Fibroblast of lung (primary cell): ENCODE measurements at places on chromosomes 2 and 18. TPM values are rescaled to one million over a fixed set of nuclear protein-coding genes. Genes with fewer than 3 reads are reported as not detected.

- DNase-seq: no peak
- no peaks in the 10 kb centered on the region for H3K36me3 ChIP-seq
- H3K4me1 ChIP-seq: no peaks in the 10 kb centered on the region
- no peaks in the 10 kb centered on the region for H3K27me3 ChIP-seq
These were observed 19.1 kb upstream of the CYTIP start for GRCh38 chr2:157463002-157463401.

- DNase-seq: no peak
- peaks cover 2% of the 10 kb centered on the region for H3K4me1 ChIP-seq
- H3K4me3 ChIP-seq: no peak overlapping the region
These were observed 39.5 kb downstream of the SPATS2L start for GRCh38 chr2:200345975-200346374.

Gene CCDC121
- total RNA-seq: 1.8 and 2.0 TPM in 2 replicates

Gene HOXD8
- total RNA-seq: not detected in 2 replicates

Gene FSIP2
- total RNA-seq: 0.26 and 1.7 TPM in 2 replicates

DNA sequence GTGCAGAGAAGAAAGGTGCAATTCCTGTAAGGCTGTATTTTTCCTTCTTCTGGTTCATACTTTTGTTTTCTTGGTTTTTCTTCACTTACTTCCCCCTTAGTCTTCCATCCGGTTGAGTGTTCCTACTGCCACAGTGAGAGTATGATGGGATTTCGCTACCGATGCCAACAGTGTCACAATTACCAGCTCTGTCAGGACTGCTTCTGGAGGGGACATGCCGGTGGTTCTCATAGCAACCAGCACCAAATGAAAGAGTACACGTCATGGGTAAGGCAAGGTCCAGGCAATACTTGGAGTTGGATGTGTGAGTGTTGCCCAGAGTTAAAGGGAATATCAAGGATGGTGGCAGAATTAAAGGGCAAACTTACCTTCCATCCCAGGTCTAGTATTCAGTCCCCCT is 108.0 kb downstream of the DTNA start:
- H3K27me3 ChIP-seq: no peaks in the 10 kb centered on the region
- no peak for DNase-seq
- no peaks in the 10 kb centered on the region for H3K4me1 ChIP-seq
- no peak overlapping the region for H3K27ac ChIP-seq
- H3K36me3 ChIP-seq: no peaks in the 10 kb centered on the region

Gene TGFA
- total RNA-seq: not detected in 2 replicates
